Stimulated activated memory B cell treated with anti-CD40 and anti-IgM and Interleukin-4, amounts not matched to agents 10 μg/mL and 1 μg/mL and 100 μg/mL, for 72 hours (primary cell): ENCODE measurements at places on chromosomes 3 and 15.

DNA sequence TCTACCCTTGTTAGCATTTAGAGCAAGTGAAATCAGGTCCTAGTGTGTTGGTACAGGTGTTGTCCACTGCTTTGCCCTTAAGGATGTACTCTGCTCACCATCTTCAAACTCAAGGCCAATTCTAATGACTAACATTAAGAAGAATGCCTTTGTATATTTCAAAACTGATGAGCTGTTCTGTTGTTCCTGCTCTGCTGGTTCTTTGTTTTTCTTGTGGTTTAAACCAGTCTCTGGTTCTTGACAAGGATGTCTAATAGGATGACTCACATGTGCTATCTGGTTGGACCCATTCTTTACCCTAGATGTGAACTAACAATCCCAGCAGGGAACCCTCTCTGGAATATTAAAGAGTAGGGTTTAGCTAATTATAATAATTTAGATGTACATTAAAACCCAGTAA, 17.3 kb downstream of the ABHD5 start:
- ATAC-seq: no peak

GRCh38 chr3:187963003-187963676, 190.8 kb upstream of the LPP start:
- peak; percentile 76 for ATAC-seq

DNA sequence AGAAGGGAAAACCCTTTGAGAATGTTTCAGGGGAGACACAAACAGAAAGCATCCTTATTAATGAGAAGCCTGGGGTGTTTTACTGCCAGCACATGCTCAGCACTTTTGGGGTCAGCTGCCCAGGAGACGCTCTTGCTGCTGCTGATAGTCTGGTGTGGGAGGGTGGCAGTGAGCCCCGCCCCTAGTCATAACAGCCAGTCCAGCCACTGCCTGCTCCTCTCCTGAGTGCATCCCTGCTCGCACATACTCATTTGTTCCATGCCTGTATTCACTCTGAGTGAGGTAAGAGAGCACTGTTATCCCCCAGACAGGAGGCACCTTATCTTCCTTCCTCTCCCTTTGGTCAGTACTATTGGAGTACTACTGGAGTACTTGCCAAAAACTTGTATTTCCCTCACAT, 101.3 kb downstream of the ETFA start:
- ATAC-seq: no peak

GRCh38 chr3:16265455-16265786, 409 bp downstream of the OXNAD1 start:
- no peak for ATAC-seq

- ATAC-seq: no peak
Measured at GRCh38 chr3:121488628-121489027, 57.2 kb downstream of the POLQ start.
